ENCODE measurements at places on chromosomes 12 and 14. TPM values are rescaled to one million over a fixed set of nuclear protein-coding genes. Genes with fewer than 3 reads are reported as not detected.
A peak's percentile ranks its signal among the peaks of the same experiment; 100 is the strongest.

The BMP4 gene
- 35.3 TPM for polyA plus RNA-seq

The GARIN6 gene
- not detected for polyA plus RNA-seq

The DIO3 gene
- polyA plus RNA-seq = 0.14 TPM

The GLIPR1L2 gene
- polyA plus RNA-seq = 4.3 TPM

The PROX2 gene
- 2.7 TPM for polyA plus RNA-seq

The TAOK3 gene
- 32.7 TPM for polyA plus RNA-seq

The KCNA1 gene
- polyA plus RNA-seq = 0.07 TPM

The LRP1-AS gene
- not detected for polyA plus RNA-seq

The SLC8A3 gene
- polyA plus RNA-seq = 0.32 TPM

The SIX4 gene
- polyA plus RNA-seq = 5.3 TPM

The MIP gene
- 0.21 TPM for polyA plus RNA-seq

The PZP gene
- polyA plus RNA-seq = 0.55 TPM

The MARS1 gene
- 104 TPM for polyA plus RNA-seq

- no peak for DNase-seq
These were observed 58.8 kb downstream of the PIK3C2G start for GRCh38 chr12:18320036-18320617.

GRCh38 chr12:121600702-121601336 lies 20.0 kb upstream of the KDM2B start:
- DNase-seq = no peak

GRCh38 chr14:20427231-20428009 lies 8.5 kb downstream of the KLHL33 start:
- no peak for DNase-seq

- DNase-seq = no peak
These were observed 30.4 kb downstream of the RAP1B start for GRCh38 chr12:68641138-68641537.

DNA sequence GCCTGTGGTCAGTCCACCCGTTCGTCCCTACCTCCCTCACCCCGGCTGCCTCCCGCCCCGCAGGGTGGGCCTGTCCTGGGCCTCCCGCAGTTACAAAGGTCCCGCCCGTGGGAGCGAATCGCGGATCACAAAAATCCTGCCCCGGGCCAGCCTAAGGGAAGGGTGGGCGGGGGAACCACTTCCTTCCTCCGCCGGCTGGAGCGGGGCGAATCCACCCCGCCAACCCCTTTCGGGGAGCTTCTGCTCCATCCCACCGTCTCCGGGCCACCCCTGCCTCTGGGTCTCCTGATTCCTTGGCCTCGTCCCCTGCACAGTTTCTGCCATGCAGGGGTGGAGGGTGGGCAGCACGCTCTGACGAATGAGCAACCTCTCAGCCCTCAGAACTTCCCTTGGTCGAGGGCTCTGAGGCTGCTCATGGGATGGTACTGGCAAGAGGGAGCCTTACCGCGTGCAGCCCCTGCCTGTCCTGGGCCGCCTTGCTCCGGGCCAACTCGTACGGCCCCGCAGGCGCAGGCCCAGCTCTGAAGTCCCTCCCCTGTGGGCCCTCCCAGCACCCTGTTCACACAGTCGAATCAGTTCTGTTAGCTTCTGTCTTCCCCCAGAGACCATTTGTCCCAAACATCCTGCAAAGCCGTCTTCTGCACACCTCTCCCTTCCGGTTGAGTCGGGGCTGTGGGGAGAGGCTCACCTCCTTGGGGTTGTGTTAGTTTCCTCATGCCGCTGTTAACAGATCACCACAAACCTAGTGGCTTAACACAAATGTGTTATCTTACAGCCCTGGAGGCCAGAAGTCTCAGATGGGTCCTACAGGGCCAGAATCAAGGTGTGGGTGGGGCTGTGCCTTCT lies 589 bp upstream of the HVCN1 start:
- DNase-seq = peak; percentile 15

- DNase-seq = no peak
These were observed 87.9 kb downstream of the ALX1 start for GRCh38 chr12:85367936-85368335.

GRCh38 chr12:131962069-131962468 lies 12.3 kb downstream of the EP400 start:
- DNase-seq = no peak

GRCh38 chr14:96574171-96574632 lies 72.0 kb downstream of the PAPOLA start:
- no peak for DNase-seq

GRCh38 chr14:54642801-54643695 lies 76.1 kb downstream of the SAMD4A start:
- DNase-seq = no peak

GRCh38 chr14:22872833-22873520 lies 1.4 kb downstream of the LRP10 start:
- no peak for DNase-seq

DNA sequence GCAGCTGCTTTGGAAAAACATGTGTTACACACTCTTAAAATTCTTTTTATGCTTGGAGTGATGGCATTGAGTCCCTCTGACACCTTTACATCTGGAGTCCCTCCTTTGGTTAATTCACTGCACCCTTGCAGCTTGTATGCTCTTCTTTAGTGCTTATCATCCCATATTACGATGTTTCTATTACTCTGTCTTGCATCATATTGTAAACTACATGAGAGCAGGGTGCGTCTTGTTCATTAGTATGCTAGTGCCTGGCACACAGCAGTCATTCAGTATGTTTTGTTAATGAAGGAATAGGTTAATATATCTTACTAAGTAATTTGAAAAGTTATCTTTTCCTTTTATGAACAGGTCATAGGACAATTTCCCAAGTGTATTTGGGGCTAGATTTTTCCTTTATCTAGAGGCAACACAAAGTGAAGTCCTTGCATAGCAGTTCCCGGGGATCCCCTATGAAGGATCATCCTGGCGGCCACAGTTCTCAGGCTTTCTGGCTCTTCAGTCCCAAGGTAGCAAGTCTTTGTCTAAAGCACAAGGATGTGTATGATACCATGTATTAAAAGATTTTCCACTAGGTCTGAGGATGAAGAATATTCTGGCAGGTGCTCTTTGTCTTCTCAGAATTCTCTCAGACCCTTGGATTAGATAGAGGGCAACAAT lies 363.8 kb downstream of the FUT8 start:
- no peak for DNase-seq

DNA sequence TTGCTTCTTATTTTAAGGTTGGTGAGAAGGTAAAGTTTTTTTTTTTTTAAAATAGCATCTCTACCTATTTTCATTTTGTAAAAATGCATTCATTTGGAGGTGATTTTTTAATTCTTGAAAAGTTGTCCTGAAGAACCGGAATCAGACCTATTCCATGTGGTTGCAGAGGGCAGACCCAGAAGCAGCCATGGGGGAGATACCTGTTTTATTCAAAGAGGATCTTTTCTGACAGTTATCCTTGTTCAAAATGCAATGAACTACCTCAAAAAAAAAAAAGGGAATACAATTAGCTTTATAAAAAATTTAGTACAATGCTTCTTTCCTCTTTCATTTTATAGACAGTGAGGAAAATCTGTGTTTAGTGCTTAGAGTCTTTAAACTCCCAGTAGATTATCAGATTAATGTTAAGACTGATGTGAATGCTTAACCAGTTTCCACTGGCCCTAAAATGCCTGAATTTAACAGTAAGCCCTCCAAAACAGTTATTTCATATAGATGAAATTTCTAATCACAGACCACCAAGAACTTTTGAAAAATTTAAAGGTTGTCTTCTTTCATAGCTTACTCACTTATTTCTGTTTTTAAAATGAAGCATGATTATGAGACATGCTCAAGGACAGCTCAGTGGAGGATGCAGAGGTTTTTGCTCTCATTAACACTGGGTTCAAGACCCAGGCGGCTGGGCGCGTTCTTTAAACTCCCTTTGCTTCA lies 8.6 kb upstream of the NEMF start:
- no peak for DNase-seq

- peak; percentile 28 for DNase-seq
These were observed at the start of gene GALNT16 for GRCh38 chr14:69259527-69260189. GALNT16 (plus strand) TSS chr14:69260158; CDS start chr14:69260291, 133 bp downstream.

DNA sequence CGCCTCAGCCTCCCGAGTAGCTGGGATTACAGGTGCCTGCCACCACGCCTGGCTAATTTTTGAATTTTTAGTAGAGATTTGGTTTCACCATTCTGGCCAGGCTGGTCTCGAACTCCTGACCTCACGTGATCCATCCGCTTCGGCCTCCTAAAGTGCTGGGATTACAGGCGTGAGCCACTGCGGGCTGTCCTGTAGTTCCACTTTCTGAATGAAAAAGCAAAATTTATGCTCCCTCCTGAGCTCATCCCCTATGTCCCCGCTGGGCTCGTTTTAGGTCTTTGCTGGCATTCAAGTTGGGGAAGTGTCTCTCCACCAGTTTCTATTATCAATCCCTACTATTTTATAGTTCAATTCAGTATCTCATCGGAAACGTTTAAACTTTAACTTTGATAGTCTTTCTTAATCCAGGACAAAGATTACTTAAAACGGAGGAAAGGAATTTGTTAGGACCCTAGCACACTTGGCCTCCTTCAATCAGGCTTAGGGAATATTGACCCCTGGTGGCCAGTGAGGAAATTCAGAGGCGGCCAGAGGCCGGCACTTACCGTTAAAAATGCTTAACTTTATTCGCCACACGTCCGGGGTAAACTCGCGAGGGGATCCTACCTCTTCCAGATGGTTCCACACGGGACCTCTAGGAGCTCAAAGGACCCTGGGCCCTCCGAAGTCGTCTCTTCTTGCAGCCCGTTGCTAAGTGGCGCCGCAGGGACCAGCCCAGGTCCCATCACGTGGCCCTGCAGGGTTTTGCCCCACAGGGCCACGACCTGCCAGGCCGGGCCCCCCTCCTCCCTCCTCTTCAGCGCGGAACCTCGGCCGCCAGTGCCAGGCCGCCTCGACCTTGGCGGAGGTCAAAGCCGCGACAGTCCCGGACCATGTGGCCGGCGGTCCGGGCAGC lies 11.4 kb upstream of the DNAL1 start:
- no peak for DNase-seq

GRCh38 chr14:103070263-103070885 lies 13.0 kb upstream of the CDC42BPB start:
- DNase-seq = no peak

DNA sequence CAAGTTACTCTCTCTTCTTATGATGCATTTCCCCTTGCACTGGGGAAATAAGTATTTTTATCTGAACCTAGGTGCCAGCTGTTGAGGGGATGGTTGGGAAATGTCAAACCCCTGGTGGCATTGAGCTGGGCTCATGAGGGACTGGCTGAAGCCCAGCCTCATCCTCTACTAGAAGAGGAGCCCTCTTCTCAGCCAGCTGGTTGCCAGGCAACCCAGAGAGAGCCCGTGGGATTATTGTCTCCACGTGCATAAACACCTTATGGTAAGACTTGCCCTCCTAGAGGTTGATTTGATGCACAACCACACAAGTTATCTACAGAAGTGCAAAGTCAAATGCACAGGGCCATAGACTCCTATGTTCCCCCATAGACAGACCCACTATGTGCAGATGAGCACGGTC lies 89.8 kb downstream of the WSCD2 start:
- no peak for DNase-seq

GRCh38 chr12:125124320-125124966 lies 59.2 kb downstream of the AACS start:
- no peak for DNase-seq

- no peak for DNase-seq
These were observed 76.7 kb downstream of the SCAF11 start for GRCh38 chr12:45913631-45914030.

DNA sequence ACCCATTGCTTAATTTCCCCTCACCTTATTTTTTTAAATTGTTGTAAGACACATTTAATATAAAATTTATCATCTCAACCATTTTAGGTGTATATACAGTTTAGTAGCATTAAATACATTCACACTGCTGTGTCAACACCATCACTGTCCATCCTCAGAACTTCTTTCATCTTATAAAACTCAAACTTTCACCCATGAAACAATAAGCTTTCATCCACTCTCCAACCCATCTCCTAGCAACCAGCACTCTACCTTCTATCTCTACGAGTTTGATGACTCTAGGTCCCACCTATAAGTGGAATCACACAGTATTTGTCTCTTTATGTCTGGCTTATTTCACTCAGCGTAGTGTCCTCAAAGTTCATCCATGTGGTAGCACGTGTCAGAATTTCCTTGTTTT lies 75.5 kb downstream of the TBX3 start:
- DNase-seq = no peak

- DNase-seq = no peak
These were observed at the start of gene TSPAN11 for GRCh38 chr12:30926243-30927221. TSPAN11 (plus strand) TSS chr12:30926748; CDS start chr12:30953992, 27,244 bp downstream.
